ENCODE measurements at places on chromosomes 3 and 15.

GRCh38 chr3:146274833-146275232, 23.9 kb upstream of the PLSCR4 start:
- DNase-seq = no peak

DNA sequence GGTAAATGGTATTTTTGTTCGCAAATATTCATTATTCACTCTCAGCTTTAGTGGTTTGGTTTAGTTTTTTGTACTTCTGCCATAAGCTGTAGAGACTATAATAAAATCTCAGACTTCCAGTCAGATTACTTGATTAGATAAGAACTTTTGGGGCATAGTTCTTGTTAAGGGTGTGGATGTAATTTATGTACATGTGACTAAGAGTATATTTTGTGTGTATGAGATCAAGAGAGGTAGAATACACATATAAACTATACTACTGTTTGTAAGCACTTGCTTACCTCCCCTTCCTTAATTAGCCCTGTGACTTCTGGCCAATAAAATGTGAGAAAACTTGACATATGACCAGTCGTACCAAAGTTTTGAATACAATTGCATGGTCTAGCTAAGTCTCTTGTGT, 12.0 kb downstream of the CNTN3 start:
- no peak for DNase-seq

DNA sequence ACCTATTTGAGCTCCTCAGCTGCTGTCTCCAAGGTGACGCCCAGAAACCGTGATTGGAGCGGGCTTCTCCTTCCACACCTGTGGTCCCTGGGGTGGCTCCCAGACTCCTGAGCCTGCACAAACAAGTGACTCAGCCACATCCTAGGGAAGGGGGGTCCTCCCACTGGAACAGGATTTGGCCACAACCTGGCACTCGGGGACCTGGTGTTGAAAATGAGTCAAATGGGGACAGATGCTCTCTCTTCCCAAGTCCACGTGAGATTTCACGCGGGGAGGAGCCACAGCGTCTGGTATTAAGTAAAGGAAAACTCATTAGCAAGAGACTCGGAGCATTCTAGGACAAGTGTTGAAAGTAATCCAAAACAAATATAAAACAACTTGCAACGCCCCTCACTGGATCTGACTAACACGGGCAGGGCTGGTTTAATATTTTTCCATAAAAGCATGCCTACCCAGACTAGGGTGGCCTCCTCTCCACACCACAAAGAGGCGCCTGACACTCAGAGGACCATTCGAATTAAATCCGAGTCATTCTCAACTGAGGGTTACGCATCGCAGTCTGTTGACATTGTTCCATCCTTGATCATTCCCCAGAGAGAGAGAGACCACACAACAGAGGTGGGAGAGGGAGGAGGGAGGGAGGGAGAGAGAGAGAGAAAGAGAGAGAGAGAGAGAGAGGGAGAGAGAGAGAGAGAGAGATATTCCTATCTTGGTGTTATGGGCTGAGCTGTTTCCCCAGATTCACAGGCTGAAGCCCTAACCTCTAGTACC, 74.4 kb downstream of the MGLL start:
- DNase-seq = no peak

- no peak for DNase-seq
Measured at GRCh38 chr3:4823986-4824925, 155.0 kb upstream of the BHLHE40 start.

DNA sequence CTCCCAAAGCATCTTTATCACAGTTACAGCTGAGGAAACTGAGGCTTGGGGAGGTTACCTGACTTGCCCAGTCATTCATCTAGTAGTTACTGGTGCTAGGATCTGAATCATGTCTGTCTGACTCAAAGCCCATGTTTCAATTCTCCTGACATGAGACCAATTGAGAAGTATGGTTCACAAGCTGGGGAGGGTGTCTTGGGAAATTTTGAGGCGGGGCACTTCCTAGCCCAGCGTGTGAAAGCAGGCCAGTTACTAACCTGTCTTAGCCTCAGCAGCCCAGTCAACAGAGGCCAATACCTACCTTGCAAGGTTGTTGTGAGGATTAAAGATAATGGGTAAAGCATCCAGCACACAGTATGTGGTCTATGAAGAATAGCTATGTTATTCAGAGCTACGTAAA, 37.0 kb downstream of the CLDN18 start:
- no peak for DNase-seq

- no peak for DNase-seq
Measured at GRCh38 chr3:146222204-146223046, 28.5 kb downstream of the PLSCR4 start.

All from activated T-cell treated with anti-CD3 and anti-CD28 coated beads, Interleukin-2, amount 50 U/mL, for 1 hour (primary cell).